ENCODE measurements at places on chromosomes 2 and 18. TPM values are rescaled to one million over a fixed set of nuclear protein-coding genes. Genes with fewer than 3 reads are reported as not detected.

The CFAP210 gene
- total RNA-seq, result 1.5 TPM

The TRIM43 gene
- total RNA-seq, result 1.1 TPM

The CABYR gene
- 21.6 TPM for total RNA-seq

The EN1 gene
- 5.4 TPM for total RNA-seq

The COL6A3 gene
- total RNA-seq, result 59.6 TPM

The VSNL1 gene
- total RNA-seq, result 14.0 TPM

The KIF5C gene
- 340 TPM for total RNA-seq

The PARD3B gene
- 30.6 TPM for total RNA-seq

The MOB4 gene
- total RNA-seq, result 54.9 TPM

The RESP18 gene
- 1.1 TPM for total RNA-seq

The KCNF1 gene
- 5.6 TPM for total RNA-seq

The SPC25 gene
- total RNA-seq, result 10.2 TPM

The CDKL4 gene
- total RNA-seq, result 5.6 TPM

The LMAN2L gene
- total RNA-seq, result 19.7 TPM

The CHN1 gene
- total RNA-seq, result 37.3 TPM

The GALR1 gene
- total RNA-seq, result 1.4 TPM

The KCNG2 gene
- total RNA-seq, result 2.1 TPM

Data from cerebellum (tissue), 4 donors.